ENCODE measurements at places on chromosomes 1 and 21. TPM values are rescaled to one million over a fixed set of nuclear protein-coding genes. Genes with fewer than 3 reads are reported as not detected.

The PPIAL4G gene
- total RNA-seq: 0.05 TPM

DNA sequence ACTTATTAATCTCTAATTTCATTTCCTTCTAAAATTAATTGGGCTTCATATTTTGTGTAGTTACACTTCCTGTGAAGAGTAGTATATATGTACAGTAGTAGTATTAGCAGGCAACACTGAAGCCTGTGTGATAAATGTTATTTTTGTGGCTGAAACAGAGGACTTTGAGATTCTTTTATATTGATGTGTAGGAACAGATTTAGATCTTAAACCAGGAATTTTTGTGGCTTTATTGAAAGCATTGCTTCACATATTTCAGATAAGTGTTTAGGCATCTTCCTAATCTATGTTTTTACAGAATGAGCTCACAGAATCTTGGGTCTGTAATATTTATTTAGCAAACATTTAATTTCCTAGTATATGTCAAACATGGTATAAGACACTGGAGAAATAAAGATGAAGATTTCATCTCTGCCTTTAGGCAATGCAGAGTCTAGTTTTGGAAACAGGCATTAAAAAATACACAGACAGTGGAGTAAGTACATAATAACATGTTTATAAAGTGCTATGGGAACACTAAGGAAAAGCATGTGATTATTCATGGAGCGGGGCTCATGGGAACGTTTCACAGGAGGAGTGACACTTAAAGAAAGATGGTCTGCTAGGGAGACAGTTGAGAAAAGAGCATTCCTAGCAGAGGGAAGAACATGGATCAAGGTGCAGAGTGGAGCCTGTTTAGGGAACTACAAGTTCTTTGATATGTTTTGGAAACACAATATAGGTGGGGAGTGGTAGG lies 52.7 kb downstream of the MIGA1 start:
- no peak for DNase-seq

The TRAF3IP3 gene
- total RNA-seq: 390 TPM

GRCh38 chr1:12316331-12316730 lies 86.5 kb downstream of the VPS13D start:
- DNase-seq: no peak

The FCGR3B gene
- not detected for total RNA-seq

DNA sequence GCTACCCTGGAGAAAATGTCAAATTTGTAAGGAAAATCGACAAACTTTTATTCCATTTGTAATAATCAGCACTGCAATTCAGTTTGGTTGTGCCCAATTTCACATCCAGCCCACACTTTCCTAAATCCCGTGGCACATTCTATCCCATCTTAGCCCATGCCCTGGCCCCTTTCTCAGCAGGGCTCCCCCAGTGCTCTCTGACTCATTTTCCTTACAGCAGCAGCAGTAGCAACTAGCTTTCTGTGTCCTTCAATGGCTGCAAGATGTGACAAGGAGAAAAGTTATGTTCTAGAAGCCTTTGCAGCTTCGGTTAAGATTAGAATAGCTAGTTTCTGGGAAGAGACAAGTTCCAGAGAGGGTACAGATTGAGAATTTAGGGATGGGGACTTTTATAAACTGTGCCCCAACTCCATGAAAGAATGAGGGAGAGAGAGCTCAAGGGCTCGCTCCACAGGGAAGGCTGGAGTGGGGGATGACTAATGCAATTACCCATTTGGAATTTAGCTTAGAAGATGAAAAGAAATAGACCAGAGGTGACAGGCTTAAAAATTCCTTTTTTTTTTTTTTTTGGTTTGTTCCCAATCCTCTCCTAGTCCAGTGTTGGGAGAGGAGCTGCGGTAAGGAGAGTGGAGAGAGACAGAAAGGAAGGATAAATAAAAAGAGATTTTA lies 47.0 kb upstream of the POU2F1 start:
- no peak for DNase-seq

DNA sequence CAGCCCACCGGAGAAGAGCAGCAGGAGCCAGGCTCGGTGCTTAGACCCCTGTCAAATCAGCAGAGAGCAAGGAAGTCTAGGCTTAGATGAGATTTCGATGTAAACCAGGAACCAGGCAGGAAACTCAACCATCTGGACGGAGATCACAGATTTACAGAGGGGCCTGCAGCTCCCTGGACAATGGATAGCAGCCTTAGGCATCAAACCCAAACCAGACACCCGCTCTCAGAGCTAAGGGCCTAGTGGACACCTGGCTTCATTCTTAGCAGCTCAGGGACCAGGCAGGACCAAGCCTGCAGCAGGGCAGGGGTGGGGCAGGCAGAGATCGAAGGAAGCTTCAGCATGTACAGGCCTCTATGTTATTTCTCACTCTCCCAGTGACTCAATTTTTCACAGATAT lies 127.8 kb upstream of the FMN2 start:
- no peak for DNase-seq

DNA sequence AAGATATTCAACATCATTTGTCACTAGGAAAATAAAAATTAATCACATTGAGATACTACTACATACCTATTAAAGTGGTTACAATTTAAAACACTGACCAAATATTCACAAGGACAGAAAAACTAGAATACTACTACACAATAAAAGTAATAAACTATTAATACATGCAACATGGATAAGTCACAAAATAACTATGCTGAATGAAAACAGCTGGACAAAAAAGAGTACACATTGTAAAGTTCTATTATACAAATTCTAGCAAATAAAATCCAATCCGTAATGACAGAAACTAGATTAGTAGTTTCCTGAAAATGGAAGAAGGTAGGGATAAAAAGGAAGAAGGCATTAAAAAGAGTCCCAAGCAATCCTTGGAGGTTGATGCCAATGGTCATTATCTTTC lies 348.7 kb upstream of the PTBP2 start:
- no peak for DNase-seq

DNA sequence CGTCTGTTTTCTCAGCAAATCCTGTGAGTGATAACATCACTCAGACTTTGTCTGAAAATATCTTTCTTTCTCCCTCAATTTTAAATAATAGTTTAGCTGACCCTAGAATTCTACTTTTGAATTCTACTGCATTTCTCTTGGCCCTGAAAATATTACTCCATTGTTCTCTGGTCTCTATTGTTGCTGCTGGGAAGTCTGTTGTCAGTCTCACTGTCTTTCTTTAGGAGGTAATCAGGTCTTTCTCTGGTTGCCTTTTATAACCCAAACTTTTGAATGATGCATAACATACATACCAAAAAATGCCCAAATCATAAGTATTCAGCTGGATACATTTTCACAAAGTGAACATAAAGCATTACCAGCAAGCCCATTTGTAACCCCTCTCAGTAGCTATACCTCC lies 100.0 kb downstream of the MATN1 start:
- no peak for DNase-seq

The MASP2 gene
- total RNA-seq: not detected

DNA sequence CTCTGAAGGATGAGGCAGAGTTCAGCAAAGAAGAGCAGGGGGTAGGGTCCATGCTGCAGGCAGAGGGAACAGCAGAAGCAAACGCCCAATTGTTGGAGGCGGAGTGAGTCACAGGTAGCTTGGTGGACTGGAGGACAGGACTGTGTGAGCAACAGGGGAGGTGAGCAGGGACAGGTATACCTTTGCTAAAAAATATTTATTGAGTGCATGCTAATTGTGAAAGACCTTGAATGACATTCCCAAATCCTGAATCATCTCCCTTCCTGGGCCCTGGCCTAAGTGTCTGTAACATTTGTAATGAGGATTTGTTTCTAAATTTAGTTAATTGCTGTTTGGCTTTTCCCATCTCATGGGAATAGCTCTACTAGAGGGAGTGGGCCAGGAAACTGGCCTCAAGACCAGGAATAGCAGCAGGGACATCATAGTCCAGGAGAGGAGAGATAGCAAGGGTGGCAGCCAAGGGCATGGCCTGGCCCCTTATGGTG lies 123.7 kb downstream of the FOXD2 start:
- DNase-seq: no peak
